ENCODE measurements at places on chromosomes 2 and 18.

- no peak for DNase-seq
Measured at GRCh38 chr2:38381381-38382143, 4.5 kb upstream of the ATL2 start.

DNA sequence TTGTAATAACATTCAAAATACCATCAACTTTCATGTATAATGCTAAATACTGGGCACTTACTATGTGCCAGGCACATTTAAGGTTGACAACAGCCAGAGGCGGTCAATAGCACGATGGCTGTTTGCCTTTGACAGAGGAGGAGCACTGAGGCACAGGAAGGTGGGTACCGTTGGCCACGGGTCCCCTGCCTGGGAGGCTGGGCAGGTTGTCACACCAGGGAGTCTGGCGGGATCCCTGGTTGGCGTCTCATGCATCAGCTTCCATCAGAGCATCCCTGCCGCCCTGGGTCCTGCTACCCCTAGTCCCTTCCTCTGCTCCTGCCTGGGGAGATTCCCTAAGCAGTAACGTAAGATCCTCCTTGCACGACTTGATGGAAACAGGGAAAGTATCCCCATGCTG is 19.4 kb downstream of the ALLC start:
- DNase-seq: no peak

DNA sequence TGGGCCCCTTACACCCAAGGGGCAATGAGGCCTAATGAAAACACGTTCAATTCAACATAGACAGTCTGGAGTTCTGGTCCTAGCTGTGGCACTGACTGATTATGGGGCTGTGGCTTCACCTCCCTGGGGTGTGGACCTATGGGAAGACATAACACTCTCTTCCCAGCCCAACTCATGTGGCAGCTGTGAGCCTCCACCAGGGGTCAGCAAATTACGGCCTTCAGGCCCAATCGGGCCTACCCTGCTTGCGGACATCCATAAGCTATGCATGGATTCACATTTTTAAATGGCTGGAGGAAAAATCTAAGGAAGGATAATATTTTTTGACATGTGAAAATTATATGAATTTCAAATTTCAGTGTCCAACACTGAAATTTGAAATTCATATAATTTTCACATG is 101.3 kb downstream of the LOXHD1 start:
- DNase-seq: no peak

GRCh38 chr2:65275141-65275915 is 47.7 kb downstream of the ACTR2 start:
- DNase-seq: no peak

DNA sequence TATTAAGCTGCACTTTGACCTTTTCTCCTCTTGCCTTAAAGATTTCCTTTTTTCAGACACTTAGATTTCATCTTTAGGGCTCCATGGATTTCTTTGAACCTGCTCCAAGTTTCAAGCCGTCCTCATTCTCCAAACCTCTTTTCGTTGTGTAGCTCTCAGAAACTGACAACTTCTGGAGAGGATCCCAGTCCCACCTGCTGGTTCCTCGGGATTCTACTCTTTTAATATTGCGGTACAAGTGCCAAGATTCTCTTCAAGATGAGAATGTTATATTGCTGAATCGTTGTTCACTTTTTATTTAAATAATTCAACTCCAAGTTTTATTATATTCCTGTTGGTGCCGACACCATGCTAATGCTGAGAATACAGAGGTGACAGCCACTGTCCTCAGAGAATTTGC is 141.1 kb downstream of the CDH20 start:
- DNase-seq: no peak

DNA sequence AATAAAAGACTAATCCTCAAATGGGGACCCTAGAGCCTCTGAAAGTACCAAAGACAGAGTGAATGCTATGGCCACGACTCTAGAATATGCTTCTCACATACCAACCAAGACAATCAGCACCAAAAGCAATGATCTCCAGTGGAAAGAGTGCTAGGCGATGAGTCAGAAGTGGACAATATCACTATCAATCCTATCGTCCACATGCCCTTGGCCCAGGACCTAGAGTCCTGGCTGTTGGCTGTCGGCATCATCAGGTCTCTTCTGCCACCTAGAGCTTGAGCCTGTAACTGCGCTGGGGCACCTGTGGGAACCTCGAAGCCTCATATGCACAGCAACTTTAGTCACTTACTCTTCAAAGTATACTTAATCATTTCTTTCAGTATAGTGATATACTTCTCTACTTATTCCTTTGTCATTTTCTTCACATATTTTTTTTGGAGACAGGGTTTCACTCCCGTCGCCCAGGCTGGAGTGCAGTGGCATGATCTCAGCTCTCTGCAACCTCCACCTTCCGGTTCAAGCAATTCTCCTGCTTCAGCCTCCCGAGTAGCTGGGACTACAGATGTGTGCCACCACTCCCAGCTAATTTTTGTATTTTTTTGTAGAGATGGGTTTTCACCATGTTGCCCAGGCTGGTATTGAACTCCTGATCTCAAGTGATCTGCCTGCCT is 29.7 kb downstream of the NOL10 start:
- DNase-seq: peak; percentile 72

DNA sequence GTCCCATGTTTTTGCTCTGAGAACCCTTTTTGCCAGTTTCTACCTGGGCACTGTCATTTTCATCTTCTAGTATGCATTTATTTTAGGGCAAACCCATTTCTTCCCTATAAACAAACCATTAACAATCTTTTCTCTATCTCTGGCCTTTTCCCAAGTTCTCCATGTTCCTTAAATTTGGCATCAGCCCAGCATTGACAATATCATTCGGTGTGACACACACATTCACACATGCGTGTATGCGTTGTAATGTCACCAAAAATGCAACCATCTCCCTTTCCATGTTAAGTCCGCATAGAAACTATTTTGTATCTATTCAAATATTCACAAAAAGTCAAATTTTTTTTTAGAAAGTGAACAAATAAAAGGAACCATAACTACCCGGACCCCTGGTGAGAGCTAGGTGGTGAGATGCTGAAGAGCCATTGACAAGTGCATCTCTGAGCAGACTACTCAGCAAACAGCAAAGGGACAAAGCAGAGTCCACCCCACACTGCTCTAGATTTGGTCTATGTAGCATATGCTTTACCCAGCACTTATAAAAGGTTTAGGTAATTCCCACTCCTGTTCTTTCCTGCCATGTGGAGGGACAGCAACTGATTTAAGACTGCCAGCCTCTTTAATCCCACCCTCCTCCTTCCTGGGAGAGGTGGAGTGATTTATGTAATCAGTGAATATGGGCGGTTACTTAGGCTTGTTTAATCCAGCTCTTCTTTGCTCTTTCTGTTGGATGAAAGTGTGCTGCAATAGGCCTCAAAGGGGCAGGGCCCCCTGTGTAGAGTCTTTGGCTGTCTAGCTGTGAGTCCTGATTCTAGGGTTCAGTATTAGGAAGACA is 124.1 kb downstream of the METTL8 start:
- no peak for DNase-seq

DNA sequence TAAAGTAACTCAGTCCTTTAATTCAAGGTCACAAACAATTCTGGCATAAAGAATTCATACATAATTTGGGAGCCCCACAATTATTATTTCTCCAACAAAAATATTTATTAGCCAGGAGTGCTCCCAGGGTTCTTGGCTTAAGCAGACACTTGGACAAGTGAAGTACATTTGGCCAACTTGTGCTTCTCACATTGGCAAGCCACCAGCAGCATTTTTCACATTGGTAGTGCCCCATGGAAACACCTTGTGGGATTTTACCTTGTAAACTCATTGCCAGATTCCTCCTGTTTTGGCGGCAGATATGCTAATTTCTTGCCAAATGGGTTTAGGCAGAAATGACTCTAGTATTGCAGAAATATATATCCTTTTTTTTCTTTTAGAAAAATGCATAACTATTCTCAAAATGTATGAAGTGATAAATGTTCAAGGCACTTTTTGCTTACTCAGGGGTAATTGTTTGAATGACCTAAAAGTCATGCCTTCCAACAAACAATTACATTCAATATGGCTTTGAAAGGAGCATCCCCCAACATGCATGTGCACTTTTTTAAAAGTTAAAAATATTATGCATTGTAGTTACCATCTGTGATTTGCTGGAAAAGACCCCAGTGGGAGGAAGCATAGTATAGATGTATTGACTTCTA is 113.5 kb downstream of the CSRNP3 start:
- no peak for DNase-seq

DNA sequence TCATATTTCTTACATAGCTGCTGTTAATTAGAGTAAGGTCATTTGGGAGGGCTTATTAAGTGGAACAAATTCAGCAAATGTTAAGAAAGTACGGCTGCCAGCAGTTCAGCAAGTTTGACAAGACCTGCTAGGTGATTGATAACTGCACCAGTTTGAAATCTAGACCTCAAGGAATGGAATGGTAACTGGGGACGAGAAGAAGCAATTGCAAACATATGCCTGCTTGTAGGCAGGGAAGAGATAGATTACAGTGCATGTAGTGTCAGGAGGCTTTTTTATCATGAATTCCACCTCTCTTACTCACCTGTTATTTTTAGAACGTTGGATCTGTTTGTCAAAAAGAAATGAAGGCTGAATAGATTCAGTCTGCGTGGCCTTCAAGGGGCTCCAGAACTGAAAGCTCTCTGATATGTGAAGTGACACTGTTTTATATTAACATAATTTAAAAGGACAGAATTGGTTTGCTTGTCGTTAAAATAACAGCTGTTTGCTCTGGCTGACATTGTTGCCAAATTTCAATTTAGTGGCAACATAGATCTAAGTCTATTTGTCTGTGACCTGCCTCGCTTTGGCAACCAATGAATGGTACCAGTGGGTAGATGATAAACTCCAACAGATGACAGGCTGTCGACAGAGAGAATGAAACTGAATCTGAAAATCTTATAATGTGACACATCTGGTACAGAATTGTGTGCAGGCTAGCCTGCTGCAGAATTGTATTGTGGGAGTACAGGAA is 199.3 kb downstream of the ZNF407 start:
- no peak for DNase-seq

- no peak for DNase-seq
Measured at GRCh38 chr18:12468445-12468844, 60.7 kb downstream of the PRELID3A start.

DNA sequence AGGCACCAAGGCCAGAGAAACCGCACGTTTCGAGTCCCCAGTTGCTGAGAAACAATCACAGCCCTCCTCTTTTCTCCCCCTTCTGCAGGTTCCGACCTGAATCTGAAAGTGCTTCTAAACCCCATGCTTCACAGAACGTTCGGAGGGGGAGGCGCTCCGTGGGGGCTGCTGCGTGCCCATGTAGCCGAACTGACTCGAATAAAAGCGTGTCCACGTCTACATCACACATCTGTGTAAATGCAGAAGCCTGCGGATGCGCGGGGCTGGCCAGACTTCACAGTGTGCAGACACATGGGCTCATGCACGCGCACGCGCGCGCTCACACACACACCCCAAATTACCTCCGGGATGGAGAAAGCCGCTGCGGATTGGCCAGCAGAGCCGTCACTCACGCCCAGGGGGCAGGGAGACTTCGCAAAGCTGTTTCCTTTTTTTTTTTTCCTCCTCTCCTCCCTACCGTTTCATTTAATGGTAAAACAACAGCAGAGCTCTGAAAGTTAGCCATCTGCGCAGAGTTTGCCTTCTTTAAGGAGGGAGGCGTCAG is 2.3 kb downstream of the ZNF516 start:
- DNase-seq: peak; percentile 95

DNA sequence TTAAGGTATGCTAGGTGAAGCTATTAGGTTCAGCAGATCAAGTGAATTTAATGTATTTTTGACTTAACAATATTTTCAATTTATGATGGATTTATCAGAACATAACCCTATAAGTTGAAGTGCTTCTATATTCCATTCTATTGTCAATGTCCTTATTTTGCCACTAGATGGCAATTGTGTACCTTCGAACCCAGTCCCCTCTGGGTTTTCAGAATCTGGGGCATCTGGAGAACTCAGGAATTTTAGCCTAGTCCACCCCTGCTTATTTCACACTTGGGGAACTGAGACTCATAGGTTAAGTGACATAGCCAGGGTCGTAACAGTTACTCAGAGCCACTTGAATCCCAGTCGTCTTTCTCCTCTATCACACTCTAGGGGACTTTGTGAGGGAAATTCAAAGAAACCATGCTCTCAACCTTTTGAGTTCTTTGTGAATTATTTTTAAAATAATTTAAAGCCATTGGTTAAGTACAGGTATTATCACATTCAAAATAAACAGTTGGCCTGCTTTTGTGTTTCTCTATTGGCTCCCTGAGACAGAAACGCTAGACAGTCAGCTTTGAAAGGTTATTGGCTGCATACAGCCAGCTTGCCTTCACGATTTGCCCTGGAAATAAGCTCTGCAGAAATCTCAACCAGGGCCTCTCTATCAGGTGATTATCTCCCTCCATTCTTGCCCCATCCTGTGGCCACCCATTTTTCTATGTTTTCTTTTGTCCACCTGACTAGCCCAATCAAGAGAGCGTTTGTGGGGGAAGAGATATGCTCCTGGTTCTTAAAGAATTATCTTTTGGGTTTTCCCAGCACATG is 145.0 kb downstream of the TTC27 start:
- no peak for DNase-seq

DNA sequence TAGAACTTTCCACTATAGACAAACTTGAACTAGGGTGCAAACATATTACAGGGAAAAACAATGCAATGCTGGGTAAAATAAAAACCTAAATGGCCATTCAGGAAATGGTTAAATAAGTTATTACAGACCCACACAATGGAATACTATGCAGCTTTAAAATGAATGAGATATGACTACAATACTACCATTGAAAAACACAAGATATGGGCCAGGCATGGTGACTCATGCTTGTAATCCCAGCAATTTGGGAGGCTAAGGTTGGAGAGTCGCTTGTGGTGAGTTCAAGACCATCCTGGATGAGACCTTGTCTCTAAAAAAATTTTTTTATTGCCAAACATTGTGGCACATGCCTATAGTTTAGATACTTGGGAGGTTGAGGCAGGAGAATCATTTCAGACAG is 6.8 kb downstream of the PECR start:
- DNase-seq: no peak

All from stimulated activated effector memory CD8-positive, alpha-beta T cell treated with anti-CD3 and anti-CD28 coated beads, Interleukin-12 subunit alpha, Interleukin-12 subunit beta, amount 100 ng/mL, for 72 hours (primary cell).